ENCODE measurements at places on chromosomes 6 and 20.

GRCh38 chr20:21801193-21801592 is 95.7 kb downstream of the PAX1 start:
- no peak for DNase-seq

- no peak for DNase-seq
Measured at GRCh38 chr20:53149148-53149889, 177.2 kb downstream of the TSHZ2 start.

- no peak for DNase-seq
Measured at GRCh38 chr20:49762940-49763766, 49.5 kb upstream of the B4GALT5 start.

- DNase-seq: no peak
Measured at GRCh38 chr6:11139051-11139960, 27.8 kb upstream of the ERVFRD-1 start.

DNA sequence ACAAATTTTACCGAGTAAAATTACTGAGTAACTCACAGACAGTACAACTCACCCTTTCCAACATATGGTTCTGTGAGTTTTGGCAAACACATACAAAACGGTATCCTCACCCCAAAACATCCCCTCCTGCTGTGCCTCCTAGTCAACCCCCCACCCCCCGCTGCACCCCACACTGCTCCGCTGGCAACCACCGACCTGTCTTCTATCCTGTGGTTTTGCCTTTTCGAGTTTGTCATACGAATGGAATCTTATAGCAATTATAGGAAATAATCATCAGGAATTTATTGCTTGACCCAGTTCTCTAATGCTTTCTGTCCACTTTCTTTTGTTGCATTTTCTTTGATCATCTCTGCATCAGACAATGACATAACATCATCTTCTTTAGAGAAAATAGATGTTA is 312.3 kb downstream of the KIF16B start:
- no peak for DNase-seq

DNA sequence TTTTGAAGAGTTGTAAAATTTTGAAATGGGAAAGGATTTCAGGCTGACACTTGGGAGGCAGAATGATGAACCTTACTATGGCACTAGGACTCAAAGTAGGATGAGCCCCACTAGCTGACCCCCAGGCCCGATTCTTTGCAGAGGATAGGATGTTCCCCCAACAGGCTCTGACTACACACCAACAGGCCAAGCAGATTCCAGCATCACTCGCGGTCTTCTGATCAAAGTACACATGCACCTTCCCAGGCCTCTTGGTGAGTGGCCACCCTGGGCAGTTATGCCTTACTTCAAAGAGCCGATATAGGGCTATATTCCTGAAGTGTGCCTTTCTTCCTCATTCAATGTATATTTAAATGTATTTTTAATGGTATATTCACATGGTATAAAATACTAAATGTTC is 117.6 kb upstream of the TMEM181 start:
- no peak for DNase-seq

DNA sequence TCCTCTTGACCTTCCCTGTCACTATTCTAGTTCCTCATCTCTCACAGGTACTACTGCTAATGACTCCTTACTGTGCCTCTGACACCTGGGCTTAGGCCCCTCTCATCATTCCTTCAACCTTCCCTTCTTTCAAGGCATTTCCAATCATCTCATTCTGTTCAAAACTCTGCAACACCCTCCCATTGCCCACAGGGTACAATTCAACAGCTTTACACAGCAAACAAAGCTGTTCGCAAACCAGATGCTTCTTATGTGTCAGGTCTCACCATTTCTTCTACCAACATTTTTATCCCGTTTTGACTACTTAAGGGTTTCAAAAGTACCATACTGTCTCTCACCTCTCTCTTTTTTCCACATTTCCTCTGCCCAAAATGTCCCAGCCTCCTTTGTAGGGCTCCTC is 84.4 kb upstream of the ID4 start:
- no peak for DNase-seq

DNA sequence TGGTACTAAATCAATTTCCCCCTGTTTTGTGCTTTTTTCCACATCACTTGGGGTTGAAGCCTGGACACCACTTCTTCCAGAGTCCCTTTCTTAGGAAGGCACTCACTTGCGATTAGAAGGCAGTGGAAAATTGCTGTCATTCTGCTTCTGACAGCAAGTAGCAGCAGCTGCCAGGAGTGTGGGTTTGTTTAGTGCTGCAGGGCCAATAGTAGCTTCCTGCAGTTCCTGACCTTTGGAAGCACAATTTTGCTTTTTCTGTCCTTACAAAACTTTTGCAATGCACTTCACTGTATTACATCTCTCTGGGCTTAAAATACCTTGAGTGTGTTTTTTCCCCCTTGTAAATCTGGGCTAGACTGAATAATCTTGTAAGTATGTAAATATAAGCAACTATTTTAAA is 12.5 kb upstream of the HLA-DRA start:
- no peak for DNase-seq

DNA sequence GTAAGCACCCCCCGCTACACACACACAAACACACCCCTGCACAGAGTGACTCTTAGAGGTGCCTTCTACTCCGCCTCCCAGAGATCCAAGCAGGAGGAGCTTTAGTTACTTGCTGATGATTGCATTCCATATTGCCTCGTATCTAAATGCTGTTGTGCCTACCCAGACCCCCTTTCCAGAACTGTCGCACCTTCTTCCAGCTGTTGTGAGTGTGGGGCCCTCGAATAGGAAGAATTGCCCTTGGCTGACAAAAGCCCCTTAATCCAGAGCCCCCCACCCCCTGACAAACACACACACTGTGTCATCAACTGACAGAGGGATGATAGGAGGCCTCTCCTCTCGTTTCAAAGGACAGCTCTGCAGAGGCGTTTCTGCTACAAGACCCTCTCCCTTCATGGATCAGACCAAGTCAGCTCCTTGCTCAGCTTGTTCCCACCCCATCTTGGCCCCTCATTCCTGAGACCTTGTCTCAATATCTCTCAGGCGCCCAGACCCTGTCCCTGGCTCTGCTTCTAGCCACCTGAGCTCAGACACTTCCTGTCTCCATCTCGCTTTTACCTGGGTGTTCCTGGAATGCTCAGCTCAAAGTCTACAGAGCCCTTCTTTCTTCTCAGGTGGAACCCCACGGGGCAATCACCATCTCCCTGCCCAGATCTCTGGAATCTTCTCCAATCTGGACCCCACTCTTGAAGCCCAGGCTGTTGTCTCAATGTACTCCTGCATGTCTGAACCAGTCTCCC is 4.0 kb upstream of the VSX1 start:
- no peak for DNase-seq
